ENCODE measurements at places on chromosomes 13 and 19.

DNA sequence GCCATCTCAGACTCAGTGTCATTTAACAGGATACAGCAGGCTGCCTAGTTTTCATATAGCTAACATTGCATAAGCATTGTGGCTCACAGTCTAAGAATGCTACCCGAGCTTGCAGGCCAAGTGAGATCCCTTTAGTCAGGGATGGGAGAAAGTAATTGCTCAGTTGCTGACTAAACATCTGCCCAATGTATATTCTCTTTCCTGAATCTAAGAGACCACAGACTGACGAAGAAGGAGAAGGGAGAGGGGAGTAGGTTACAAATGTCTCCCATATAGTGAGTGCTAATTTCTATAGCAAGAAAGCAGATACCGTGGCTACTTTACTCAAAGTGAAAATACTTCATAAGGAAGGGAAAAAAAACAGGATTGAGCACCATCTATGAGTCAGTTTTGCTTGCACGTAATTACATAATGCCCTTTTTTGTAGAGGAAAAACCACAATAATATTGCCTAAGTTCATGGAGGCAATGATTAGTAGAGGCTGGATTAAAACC is 453.9 kb downstream of the COG6 start:
- DNase-seq = no peak

DNA sequence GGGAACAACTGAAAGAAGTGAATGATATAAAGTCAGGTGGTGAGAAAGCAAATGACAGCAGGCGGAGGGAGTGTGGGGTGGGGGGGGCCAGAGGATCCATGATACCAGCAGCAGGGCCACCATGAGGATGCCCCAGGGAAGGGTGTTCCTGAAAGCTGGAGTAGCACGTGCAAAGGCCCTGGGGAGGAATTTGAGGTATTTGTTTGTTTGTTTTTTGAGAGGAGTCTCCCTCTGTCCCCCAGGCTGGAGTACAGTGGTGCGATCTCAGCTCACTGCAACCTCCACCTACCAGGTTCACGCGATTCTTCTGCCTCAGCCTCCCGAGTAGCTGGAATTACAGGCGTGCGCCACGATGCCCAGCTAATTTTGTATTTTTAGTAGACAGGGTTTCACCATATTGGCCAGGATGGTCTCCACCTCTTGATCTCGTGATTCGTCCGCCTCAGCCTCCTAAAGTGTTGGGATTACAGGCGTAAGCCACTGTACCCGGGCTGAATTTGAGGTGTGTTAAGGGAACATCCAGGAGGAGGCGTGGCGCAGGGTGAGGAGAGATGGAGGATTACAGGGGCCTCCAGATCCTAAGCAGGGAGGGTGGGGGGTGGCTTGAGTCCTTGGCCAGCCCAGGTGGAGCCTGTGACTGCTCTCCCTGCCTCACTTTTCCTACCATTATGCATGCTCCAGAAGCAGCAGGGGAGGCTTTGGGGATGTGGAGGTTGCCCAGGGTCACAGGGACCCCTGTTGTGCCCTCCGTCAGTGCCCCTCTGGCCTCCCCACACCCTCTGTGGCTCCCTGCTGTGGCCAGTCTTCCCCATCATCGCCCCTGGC is 12.4 kb upstream of the JUND start:
- no peak for DNase-seq

DNA sequence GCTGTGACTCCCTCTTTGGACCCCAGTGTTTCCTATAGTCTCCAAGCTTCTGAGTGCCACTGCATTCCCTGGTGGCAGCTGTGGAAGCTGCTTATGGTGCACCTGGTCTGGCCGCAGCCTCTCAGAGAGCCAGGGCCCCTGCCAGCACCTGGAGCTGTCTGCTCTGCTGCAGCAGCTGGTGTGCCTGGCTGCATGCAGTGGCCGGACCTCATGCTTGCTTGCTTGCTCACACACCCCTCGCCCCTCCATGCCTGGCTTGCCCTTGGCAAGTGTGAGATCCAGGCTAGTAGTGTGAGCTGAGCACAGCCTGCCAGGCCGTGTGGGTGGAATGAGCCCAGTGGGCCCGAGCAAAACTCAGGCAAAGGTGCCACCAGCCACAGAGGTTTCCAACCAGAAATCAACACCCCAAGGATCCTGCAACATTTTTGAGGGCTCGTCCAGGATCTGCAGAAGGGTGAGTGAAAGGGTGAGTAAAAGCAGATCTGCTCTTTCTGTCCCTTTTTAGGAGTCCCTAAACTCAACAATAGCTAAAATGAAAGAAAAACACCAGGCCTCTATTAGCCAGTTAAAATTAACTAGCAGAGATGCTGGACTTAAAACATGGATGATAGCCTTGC is 7.6 kb upstream of the MLLT1 start:
- DNase-seq = no peak

DNA sequence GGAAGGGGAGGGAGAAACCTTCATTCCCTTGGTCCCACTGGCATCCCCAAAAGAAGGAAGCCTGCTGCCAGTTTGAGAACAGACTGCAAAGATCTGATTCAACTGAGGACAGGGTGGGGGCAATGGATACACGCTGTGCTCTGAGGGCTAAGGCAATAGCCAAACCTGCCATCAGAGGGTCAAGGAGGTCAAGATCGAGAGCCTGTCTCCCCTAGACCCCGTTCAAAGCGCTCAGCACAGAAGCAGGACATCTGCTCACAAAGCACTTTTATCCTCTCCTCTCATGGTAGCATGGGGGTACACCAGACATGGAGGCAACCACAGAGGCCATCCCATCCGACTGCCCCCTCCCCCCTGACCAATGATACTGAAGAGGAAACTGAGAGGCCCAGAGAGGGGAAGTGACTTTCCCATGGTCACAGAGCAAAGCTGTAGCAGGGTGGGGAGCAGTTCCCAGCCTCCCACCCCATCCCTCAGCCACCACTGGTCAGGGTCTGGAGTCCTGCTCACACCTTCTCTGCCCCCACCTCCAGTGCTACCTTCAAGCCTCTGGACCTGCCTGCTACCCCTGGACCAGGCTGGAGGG is 11.1 kb downstream of the POU2F2 start:
- DNase-seq = no peak

- no peak for DNase-seq
These were observed 1459.5 kb upstream of the SPRY2 start for GRCh38 chr13:81800433-81800832.

DNA sequence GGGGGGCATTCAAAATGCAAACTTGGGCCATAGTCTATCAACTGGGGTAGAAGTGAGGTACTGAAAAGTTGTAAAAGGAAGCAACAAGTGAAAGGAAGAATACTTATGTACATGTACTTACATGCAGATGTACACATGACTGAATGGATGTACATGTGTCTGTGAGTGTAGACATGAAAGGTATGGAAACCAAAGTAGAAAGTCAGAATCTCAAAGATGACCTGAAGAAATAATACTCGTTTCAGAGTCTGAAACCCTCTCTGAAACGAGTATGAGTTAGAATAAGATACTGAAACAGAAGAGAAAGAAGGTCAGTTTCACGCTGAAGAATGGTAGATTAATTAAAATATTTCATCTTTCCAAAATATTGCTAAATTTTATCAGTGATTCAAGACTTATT is 13.9 kb downstream of the DZIP1 start:
- no peak for DNase-seq

GRCh38 chr13:29758531-29759114 is 91.8 kb downstream of the UBL3 start:
- DNase-seq = peak; percentile 58

DNA sequence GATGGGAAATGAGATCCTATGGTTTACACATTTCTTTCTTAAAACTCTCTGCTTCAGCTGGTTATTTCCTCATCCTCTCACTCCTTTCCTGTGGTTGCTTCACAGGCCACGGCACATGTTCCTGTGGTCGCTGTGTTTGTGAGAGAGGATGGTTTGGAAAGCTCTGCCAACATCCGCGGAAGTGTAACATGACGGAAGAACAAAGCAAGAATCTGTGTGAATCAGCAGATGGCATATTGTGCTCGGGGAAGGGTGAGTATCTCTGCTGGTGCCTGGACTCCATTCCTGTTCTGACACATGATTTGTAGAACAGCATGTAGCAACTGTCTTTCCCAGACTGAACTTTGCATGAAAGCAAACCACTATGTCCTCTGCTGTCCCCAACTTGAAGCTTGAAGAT is 254.2 kb downstream of the ITGBL1 start:
- DNase-seq = no peak

DNA sequence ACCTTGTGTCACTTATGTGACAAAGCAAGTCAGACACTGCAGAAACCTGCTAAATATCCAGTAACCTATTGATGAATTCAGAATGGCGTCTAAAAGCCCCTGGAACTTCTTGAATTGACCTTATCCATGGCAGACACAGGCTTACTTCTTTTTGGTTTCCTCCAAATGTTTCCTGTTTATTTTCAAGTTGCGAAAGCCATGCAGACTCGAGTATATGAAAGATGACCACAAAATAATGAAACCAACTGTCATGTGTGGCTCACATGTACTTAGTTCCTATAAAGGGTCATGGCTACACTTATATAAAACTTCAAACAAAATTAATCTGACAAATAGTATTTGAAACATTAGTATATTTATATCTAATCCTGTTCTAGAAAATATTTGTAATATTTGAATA is 113.1 kb upstream of the FNDC3A start:
- no peak for DNase-seq

GRCh38 chr19:11324079-11324661 is 15.3 kb downstream of the RAB3D start:
- DNase-seq = no peak

DNA sequence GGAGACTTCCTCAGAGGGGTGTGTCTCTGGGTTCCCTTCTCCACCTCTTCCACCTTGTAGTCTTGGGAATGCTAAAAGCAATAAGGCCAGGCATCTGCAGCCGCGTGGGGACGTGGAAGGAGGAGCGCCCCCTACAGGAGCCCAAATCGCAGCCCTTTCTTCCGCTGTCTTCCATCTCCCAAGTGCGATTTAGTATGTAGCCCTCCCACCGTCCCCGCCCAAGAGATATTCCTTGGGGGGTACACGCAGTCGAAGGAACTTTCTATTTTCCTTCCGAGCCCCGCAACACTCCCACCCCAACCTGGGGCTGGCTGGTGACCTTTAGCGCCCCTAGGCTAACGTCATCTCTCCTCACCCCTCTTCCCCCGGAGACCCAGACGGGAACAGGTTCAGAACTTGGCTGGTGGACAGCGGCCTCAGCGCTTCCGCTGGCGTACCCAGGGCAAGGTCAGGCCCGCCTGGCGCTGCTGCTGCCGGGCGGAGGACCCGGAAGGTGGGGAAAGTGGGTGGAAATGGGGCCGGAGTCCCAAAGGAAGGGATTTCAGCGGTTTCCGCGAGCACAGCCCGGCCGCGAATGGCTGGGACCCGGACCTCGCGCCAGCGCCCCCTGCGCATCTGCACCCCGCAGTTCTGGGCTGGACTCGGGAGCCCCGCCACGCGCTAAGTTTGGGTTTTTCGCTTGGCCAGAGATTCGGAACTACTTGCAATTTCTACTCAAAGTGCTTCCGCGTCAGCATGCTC is 2.1 kb upstream of the PCDH8 start:
- DNase-seq = no peak

DNA sequence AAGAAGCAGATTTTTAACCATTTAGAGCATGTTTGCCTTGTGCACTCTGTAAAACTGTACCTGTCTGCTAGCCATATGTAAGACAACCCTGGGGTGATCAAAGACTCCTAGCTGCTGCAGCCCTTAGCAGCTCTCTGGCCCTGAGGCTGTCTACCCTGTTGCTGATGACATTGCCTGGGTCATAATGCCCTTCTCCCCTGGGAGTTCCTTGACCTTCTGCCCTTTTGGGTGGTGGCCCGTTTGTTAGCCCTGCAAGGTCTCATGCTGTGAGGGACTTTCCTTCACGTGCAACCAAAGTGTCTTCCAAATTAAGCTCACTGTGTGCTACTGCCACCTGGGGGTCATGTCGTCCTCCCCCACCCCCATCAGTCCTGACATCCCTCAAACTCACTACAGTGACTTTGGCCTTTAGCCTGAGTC is 7.4 kb downstream of the GPC6 start:
- DNase-seq = no peak

- DNase-seq = no peak
These were observed 6.9 kb upstream of the GMIP start for GRCh38 chr19:19650331-19650730.

- no peak for DNase-seq
These were observed 403.8 kb upstream of the PRR20A start for GRCh38 chr13:56736966-56737365.

DNA sequence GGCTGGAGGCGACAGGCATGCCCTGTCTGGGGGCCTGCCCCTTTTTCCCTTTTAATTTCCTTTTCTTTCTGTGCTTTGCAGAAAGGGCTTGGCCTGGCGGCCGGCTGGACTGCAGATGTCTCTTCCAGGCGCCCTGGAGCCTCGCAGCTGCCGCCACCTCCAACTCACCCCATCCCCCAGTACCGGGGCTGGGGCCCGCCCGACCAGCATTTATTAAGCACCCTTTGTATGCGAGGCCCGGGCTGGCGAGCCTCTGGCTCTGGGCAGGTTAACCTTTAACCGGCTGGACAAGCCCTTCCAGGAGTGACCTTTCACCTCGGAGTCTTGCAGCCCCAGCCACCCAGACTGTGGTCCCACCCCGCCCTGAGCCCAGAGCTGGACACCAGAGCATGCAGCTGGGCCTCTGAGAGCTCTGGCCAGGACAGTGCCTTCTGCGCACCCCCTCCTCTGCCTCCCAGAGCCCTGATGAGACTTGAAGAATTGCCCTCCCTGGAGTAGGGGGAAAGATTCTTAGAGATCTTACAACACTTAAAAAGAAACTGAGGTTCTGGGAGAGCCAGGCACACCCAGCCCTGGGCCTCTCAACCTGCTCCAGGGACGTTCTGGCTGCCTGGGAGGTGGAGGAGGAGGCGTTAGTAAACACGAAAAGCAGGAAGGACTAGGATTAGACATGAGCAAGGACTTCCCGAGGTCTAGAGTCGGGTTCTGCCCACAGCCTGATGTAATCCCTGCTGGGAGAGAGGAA is 1.1 kb upstream of the NR2F6 start:
- DNase-seq = no peak

- DNase-seq = no peak
These were observed 1726.0 kb downstream of the EFNB2 start for GRCh38 chr13:104809483-104809882.

DNA sequence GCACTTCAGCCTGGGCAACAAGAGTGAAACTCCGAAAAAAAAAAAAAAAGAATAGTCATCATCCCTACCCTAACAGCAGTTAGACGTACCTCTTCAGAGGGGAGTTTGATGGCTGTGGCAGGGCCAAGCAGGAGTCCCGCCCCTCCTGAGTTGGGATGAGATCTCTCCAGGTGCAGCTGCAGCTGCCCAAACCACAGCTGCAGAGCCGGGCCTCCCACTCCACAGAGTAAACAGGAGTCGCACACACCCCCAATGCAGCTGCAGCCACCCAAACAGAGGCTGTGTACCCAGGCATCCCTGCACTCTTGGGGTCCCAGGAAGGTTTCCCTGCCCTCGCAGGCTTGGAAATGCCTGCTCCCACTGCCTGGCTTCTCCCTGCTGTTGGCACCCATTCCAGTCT is 17.4 kb upstream of the MLLT1 start:
- DNase-seq = no peak

DNA sequence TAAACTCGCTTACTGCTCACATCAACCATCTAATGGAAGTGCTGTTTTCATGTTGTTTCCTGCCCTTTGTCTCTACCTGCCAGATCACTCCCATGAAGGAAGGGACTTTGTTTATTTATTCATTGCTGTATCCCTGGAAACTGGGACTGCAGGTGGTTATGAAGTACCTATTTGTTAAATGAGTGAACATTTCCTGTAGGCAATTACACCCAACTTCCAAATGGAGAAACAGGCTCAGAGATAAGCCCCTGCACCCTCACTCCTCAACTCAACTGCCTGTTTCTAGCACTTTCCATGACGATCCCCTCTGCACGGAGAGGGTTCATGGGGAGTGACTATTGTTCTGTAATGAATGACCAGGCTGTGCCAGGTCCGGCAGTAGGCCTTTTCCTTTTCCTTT is 1.9 kb upstream of the SELENOW start:
- DNase-seq = no peak

All from activated CD4-positive, alpha-beta T cell treated with anti-CD3 and anti-CD28 coated beads for 24 hours (primary cell).